ENCODE measurements at places on chromosomes 1 and 21.

GRCh38 chr1:154115180-154115579 lies 39.7 kb downstream of the NUP210L start:
- DNase-seq = no peak

- no peak for DNase-seq
Measured at GRCh38 chr1:19444296-19445021, 40.9 kb downstream of the CAPZB start.

GRCh38 chr1:158177700-158178450 lies 2.8 kb upstream of the CD1D start:
- DNase-seq = no peak

DNA sequence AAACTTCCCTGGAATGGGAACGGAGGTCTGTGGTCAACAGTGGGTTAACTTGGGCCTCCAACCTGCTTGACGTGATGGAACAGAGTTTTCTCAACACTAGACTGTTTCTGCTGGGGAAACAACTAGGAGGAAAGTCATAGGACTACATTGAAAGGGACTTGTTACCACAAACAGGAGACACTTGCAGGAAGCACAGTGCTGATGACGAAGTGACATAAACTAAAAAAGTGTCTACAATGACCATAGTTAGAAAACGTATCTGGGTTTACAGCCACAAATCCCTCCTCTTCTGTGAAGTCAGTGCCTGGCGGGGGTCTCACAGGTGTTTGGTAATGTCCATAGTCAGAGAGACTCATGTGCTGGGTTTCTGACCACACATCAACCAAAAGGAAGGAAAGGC lies 86.3 kb downstream of the FCRL5 start:
- DNase-seq = no peak

DNA sequence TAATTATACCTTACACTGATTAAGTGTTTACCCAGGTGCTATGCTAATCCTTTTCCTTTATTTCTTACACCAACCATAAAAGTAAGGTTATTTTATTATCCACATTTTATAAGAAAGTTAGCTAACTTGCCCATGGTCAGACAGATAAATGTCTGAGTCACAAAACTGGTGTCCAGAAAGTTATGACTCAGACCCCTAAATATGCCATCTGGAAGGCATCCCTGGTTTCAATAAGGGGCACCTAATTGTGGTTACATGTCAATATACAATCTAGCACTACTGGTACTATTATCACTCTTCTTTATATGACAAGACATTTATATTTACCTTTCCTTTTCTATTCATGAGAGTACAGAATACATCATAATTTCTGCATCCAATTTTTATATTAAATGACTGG lies 496.5 kb upstream of the ADGRL2 start:
- DNase-seq = no peak

- DNase-seq = no peak
Measured at GRCh38 chr1:185886046-185886445, 151.9 kb downstream of the HMCN1 start.

- no peak for DNase-seq
Measured at GRCh38 chr1:25117233-25117823, 115.0 kb downstream of the SYF2 start.

DNA sequence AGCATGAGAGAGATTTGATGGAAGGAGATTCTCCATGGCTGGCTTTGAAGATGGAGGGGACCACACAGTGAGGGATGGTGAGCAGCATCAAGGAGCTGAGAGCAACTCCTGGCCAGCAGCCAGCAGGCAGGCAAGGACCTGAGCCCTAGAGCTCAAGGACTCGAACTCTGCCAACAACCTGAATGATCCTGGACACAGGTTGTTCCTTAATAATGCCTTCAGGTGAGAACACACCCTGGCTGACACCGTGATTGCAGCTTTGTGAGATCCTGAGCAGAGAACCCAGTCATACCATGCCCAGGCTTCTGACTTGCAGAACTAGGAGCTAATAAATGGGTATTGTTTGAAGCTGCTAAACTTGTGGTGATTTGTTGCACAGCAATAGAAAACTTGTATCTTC lies 183.1 kb downstream of the LMX1A start:
- no peak for DNase-seq

GRCh38 chr21:39908265-39908923 lies 41.2 kb downstream of the PCP4 start:
- DNase-seq = no peak

GRCh38 chr1:235650341-235651169 lies 971 bp upstream of the GNG4 start:
- no peak for DNase-seq

GRCh38 chr1:32651461-32652073 lies 559 bp downstream of the RBBP4 start:
- DNase-seq = peak; percentile 29

GRCh38 chr1:110215621-110216515 lies 5.8 kb downstream of the KCNC4 start:
- DNase-seq = no peak

- DNase-seq = no peak
Measured at GRCh38 chr21:43740497-43741156, 21.7 kb downstream of the PDXK start.

- DNase-seq = no peak
Measured at GRCh38 chr1:244138399-244138798, 87.3 kb downstream of the ZBTB18 start.

- DNase-seq = no peak
Measured at GRCh38 chr1:88566615-88567387, 117.3 kb upstream of the PKN2 start.

GRCh38 chr1:214066936-214067335 lies 79.2 kb downstream of the PROX1 start:
- no peak for DNase-seq

DNA sequence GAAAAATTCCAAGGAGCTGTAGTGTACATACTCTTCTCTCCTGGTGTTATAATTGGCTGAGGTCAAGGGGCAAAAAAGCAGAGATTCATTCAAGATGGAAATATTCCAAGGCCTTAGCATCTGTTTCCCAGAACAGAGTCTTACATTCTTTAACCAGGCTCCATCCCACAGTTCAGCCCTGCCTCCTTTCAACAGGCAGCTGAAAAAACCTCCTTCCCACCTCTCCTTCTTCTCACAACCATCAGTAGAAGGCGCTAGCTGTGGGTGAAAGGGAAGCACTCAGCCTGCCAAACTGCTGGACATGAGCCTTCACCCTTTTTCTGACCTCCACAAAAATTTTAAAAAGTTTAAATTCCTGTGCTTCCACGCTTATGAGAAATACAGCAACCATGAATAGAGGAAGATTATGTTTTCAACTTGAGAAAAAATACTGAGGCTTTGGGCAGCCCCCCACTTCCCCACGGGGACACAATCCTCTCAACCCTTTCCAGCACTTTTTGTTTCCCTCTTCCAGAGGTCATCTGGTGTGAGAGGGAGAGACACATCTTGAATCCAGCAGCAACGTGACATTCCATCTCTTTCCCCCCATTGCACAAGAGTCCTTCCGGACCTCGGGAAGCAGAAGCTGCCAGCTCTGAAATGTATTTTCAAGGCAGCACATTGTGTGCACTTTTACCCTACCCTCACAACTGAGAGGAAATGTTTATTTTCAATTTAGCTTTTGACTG lies 43.2 kb upstream of the FMO2 start:
- no peak for DNase-seq

- DNase-seq = no peak
Measured at GRCh38 chr1:26239936-26240335, 5.9 kb downstream of the CEP85 start.

DNA sequence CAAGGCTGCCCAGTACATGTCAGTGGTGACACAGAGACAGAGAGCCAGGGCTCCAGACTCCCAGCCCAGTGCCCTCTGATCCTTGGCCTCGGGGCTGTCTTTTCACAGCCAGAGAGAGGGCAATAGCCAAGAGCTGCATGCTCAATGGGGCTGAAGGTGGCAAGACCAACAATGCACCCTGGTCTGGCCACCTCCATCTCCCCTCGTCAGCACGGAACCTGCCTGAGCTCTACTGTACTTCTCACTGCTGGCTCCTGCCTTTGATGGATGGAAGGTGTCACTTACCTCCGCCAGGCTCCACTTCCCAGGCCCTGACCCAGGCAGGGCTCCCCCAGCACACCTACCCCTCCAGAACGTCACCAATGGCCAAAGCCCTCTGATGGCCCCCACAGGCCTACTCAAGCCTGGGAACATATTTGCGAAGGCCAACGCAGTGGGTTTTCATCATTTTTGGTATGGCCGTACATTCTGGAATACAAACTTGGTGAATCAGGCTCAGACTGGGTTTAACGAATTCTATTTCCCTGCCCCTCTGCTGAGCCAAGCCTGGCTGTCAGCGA lies 88.1 kb downstream of the DMRTB1 start:
- no peak for DNase-seq

- DNase-seq = no peak
Measured at GRCh38 chr1:12479311-12479710, 138.7 kb downstream of the DHRS3 start.

- DNase-seq = no peak
Measured at GRCh38 chr1:201947697-201948008, 1.3 kb upstream of the LMOD1 start.

- DNase-seq = no peak
Measured at GRCh38 chr1:224044420-224044819, 69.5 kb upstream of the FBXO28 start.

DNA sequence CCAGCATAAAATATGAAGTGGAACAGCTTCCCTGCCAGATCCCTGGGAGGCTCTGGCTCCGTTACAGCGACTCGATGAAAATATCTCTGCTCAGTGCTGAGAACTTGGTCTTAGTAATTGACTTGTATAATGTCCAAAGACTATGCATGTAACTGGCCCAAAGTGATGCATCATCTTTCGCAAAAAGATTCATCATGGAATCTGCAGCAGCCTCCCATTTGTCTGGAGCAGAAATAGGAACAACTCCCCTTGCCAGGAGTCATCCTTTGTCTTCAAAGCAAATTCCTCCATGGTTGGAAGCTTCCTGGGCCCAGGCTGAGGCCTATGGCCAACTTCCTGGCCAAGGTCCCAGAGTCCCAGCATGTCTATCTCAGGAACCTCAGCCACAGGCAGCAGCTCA lies 16.9 kb upstream of the SLC6A17 start:
- DNase-seq = no peak

GRCh38 chr1:202155478-202156021 lies 4.9 kb downstream of the PTPN7 start:
- no peak for DNase-seq

GRCh38 chr21:41973861-41974751 lies 20.3 kb upstream of the C2CD2 start:
- DNase-seq = no peak

GRCh38 chr1:205749234-205750137 lies 496 bp downstream of the NUCKS1 start:
- DNase-seq = peak; percentile 91

GRCh38 chr1:94463765-94464330 lies 45.7 kb downstream of the ABCD3 start:
- DNase-seq = no peak

DNA sequence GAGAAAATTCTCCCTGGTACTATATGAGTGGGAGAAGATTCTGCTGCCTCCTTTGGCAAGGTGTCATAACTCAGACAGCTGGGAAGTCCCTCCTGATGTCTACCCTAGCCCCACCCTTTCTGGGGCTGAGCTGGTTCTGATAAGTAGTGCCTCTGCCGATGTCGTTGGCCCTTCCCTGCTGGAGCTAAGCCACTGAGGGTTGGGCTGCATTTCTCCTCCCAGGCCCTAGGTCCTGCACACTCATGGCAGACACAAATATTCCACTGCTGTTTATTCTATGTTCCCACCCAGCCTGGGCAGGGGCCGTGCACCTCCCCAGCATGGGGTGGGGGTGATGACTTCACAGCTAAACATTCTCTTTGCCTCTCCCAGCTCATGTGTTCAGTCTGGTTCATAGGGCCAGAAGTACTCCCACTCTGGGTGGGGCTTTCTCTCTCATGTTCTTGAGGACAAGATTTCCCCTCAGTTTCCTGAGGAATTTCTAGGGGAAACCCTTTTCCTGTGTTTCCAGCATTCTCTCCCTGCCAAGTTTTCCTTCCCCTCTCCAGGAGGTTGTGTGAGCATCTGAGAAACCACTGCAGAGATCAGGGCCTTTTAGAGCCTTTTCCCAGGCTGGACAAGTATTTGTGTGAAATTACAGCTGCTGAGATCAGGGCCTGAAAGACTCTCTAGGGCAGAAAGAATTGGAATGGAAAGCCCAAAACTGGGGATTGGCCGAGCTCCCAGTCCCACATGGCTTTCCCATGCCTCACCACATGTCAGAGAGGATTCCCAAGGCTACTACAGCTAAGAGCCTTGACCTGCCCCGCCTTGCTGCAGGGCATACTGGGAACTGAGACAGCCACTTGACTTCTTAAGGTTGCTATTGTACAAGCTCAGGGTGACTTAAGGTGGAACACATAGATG lies 66.2 kb downstream of the ATP2B4 start:
- DNase-seq = no peak

DNA sequence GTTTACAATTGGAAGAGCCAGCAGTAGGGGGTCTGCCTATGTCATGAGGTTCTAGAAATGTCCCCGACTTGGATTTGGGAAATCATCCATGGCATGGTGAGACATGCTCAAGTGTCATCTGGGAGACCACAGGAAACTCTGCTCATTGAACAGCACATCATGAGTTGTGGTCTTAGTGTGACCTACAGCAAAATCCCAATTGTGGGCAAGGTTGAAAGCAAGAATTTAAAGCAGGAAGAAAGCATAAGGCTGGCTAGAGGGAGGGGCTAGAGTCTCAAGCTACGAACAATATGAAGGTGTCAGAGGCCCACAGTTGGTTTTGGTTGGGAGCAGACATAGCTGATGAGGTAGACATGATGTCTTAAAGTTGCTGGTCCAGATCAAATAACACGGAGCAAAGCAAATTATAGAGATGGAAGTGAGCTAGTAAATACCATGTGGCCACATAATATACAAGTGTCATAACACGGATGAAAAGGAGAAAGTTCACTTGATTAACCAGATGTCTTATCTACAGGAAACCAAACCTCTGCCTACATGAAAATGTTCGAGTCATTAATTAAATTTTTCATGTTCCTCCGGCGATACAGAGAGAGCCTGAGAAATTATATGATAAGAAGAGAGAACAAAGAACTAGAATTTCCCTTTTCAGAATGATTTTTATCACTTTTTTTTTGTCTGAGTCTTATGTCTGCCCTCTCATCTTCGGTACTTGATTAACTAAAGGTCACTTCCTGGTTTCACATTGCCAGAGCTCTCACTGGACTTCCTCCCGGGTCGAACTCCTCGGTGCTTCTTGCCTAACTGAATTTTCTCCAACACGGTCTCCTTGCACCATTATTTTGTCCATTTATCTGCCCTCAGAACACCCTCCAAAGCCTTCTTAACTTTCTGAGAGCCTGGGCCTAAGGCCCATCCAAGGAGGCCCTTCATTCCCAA lies 67.5 kb upstream of the DUSP10 start:
- DNase-seq = no peak

DNA sequence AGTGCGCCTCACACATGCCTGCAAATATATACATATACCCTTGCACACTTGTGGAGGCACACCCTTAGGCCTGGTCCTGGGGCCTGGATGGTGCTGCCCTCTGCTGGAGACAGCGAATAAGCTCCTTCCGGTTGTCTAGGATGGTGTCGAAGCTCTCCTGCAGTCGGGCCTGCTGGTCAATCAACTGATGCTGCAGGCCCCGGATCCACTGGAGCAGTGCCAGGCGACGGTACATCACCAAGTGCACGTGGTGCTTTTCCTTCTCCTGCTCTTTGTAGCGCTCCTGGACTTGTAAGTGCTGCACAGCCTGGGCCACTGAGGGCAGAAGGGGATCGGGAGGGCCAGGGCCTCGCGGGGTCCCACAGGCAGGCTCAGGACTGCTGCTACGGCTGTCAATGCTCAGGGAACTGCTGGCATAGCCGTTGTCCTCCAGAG lies 3.1 kb downstream of the C1orf216 start:
- peak; percentile 80 for DNase-seq

GRCh38 chr1:11541236-11541635 lies 62.3 kb downstream of the DISP3 start:
- no peak for DNase-seq

Data from activated CD4-positive, alpha-beta T cell treated with anti-CD3 and anti-CD28 coated beads for 24 hours (primary cell).